ENCODE measurements at places on chromosomes 12 and 14. TPM values are rescaled to one million over a fixed set of nuclear protein-coding genes. Genes with fewer than 3 reads are reported as not detected.
A peak's percentile ranks its signal among the peaks of the same experiment; 100 is the strongest.

DNA sequence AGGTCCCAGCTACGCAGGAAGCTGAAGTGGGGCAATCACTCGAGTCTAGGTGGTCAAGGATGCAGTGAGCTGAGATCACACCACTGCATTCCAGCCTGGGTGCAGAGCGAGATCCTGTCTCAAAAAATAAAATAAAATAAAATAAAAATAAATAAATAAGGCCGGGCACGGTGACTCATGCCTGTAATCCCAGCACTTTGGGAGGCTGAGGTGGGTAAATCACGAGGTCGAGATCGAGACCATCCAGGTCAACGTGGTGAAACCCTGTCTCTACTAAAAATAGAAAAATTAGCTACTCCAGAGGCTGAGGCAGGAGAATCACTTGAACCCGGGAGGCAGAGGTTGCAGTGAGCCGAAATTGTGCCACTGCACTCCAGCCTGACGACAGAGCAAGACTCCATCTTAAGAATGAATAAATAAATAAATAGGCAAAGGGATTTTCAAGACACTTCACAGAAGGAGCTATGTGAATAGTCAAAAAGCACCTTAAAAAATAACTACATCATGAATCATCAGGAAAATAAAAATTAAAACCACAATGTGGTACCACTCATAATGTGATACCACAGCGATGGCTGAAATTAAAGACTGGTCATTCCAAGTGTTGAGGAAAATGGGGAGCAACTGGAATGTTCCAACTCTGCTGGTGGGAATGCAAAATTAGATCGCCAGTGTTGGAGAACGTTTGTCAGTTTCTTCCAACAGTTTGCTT, 92.9 kb upstream of the TBX3 start:
- no peak for DNase-seq

- no peak for DNase-seq
Observed at GRCh38 chr14:53167602-53168328, 14.6 kb upstream of the DDHD1 start.

Gene LHX5
- not detected for total RNA-seq

DNA sequence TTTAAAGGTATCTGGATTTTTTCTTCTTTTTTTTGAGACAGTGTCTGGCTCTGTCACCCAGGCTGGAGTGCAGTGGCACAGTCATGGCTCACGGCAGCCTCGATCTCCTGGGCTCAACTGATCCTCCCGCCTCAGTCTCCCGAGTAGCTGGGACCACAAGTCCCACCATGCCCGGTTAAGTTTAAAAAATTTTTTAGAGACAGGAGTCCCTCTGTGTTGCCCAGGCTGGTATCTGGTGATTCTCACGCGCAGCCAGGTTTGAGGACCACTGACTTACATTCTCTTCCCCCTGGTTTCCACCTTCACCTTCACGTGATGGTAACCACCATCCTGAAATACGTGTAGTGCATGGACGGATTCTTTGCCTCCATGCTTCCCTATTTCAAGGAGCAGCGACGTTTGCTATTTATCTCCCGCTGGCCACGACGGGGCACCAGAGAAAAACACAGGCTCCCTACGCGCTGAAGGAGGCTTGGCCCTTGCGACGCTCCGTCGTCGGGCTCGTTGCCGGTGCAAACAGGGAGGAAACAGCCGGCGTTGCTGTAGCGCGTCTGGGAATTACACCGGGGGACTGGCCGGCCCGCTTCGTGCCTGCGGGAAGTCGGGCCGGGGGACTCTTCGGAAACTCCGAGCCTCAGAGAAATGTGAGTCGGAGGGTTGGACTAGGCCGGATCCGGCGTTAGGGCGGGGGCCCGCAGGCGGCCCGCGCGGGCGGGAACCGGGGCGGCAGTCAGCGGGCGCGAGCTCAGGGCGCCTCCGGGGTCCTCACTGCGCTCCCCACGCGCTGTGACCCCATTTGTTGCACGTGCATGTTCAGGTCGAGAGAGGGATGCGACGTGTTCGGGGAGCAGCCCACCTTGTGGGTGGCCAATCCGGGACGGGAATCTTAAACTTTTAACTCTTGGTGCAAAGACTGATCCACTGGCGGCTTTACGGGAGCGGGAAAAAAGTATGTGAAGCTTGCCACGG, at the start of gene TCHP:
Gene TCHP (plus strand): TSS at position 492 of the 969 bp plus-strand sequence. CDS start 2,753 bp downstream, outside the sequence.
- peak; percentile 80 for DNase-seq

Gene BTBD6
- total RNA-seq = 56.7 TPM

DNA sequence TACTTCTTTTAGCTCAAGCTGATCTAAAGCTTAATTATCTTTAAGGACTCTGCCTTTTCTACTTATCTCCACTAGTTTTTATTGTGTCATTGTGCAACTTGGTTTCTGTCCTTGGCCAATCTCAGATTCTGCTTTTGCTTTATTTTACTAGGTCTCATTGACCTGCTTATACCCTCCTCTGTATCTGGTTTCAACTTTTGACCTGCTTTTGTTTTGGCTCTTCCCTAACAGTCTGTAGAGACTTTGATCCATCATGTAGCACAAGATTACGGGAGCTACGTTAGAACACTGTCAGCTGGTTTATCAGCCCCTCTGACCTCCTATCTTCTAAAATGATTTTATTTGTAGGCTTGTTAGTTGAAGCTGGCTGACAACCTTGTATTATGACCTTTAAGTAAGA, 43.6 kb downstream of the ZCRB1 start:
- DNase-seq = no peak

DNA sequence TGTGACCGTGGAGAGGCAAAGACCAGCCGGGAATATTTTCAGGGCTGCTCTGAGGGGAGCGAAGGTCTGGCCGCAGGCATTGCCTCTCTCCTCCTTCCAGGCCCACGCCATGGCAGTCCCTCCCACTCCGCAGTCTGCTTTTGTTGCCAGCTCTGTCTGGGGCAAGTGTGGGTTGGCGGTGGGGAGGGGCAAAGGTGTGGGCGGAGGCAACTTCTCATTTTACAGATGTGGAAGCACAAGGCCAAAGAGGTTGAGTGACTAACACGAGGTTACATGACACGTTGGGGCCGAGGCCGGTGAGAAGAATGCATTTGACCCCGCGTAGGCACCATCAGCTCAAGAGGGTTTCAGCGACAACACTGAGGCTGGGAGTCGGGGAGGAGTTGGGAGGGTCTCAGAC, 6.1 kb upstream of the FAIM2 start:
- no peak for DNase-seq

Gene INHBE
- not detected for total RNA-seq

GRCh38 chr12:109589240-109589590, 15.6 kb downstream of the MVK start:
- no peak for DNase-seq

GRCh38 chr14:75871181-75871880, 110.5 kb downstream of the TGFB3 start:
- DNase-seq = no peak

Gene MSI1
- not detected for total RNA-seq

DNA sequence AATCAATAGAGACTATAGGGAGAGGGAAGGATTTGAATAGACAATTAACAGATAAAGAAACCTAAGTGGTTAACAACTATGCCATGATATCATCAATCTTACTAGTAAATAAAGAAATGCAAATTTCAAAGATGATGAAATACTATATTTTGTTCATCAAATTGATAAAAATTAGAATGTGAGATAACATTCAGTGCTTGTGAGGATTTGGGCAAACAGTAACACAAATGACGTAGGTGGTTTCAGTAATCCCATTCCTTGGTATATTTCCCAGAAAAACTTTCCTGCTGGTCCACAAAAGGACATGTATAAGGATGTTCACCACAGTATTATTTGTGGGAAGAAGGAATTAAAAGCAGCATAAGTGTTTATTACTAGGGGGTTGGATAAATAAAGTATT, 136.0 kb downstream of the ERC1 start:
- DNase-seq = no peak

Gene KCNJ8
- 0.25 TPM for total RNA-seq

- DNase-seq = no peak
Observed at GRCh38 chr12:5488626-5488955, 56.7 kb downstream of the NTF3 start.

- peak; percentile 23 for DNase-seq
Observed at GRCh38 chr12:39272871-39273655, 169.9 kb downstream of the KIF21A start.

- DNase-seq = no peak
Observed at GRCh38 chr12:88960213-88960878, 380.1 kb upstream of the KITLG start.

GRCh38 chr14:67652189-67652588, 22.2 kb downstream of the VTI1B start:
- no peak for DNase-seq

DNA sequence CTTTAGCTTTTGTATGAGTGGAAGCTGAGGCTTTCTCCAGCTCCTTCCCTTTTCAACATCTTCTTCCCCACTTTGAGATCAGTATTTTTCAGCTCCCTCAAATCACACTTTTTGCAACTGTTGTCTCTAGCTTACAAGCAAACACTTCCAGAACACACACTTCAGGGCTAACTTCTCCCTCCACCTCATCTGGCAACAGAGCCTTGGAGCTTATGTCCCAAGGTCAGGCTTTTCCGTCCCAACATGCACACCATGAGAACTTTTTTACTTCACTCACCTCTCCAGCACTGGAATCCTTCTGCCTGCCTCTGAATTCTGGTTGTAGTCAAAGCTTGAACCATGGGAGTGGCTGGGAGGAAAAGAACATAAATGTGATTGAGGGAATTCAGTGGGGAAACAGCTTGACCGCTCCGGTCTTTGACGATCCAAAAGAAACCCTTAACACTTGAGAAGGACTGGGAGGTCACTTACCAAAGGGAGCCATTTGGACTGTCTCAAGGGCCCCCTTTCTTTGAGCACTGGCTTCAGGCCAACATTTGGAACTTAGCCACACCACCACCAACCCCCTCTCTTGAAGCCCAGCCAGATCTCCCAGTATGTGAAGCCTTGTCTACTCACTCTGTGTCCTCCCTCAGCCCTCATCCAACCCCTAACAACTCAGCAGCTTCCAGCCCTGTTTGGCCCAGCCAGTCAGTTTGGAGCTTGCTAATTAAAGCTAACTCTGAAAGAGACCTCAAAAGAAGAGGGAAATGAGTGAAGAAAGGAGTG, 3.9 kb upstream of the BLOC1S1 start:
- DNase-seq = no peak

Gene PIGH
- 35.8 TPM for total RNA-seq

Gene OTX2
- not detected for total RNA-seq

Gene TAS2R9
- not detected for total RNA-seq

GRCh38 chr12:4567073-4567881, 5.3 kb downstream of the DYRK4 start:
- no peak for DNase-seq

- no peak for DNase-seq
Observed at GRCh38 chr14:22883173-22883976, at the start of gene REM2. TSS of gene REM2 (plus strand) at chr14:22883222. CDS start at chr14:22883288, 66 bp downstream.

All from CD4-positive, alpha-beta memory T cell (primary cell).